ENCODE measurements at places on chromosomes 1 and 21. TPM values are rescaled to one million over a fixed set of nuclear protein-coding genes. Genes with fewer than 3 reads are reported as not detected.

ZMYM1 gene
- total RNA-seq, result 5.4 TPM

AURKAIP1 gene
- 271 TPM for total RNA-seq

FCGR3B gene
- total RNA-seq, result 1.8 TPM

TMCC2 gene
- total RNA-seq, result 1.3 TPM

GJA9 gene
- not detected for total RNA-seq

LCE4A gene
- total RNA-seq, result not detected

SMCP gene
- total RNA-seq, result not detected

ADAMTS5 gene
- 4.0 TPM for total RNA-seq

DNASE2B gene
- not detected for total RNA-seq

ZNF326 gene
- 16.3 TPM for total RNA-seq

AIDA gene
- 46.9 TPM for total RNA-seq

OR10J1 gene
- not detected for total RNA-seq

ADAM30 gene
- not detected for total RNA-seq

TNNT2 gene
- total RNA-seq, result 9,128 TPM

MCOLN2 gene
- total RNA-seq, result 0.27 TPM

PLEKHN1 gene
- not detected for total RNA-seq

STUM gene
- 1.2 TPM for total RNA-seq

SERPINC1 gene
- 0.51 TPM for total RNA-seq

TEDDM1 gene
- total RNA-seq, result not detected

MYCL gene
- total RNA-seq, result 1.2 TPM

UBE2U gene
- total RNA-seq, result 1.2 TPM

CCNL2 gene
- total RNA-seq, result 45.7 TPM

CDA gene
- total RNA-seq, result 3.5 TPM

EXTL1 gene
- 11.9 TPM for total RNA-seq

TNN gene
- 0.08 TPM for total RNA-seq

HAPLN2 gene
- total RNA-seq, result 1.6 TPM

PRRX1 gene
- total RNA-seq, result 35.8 TPM

AJAP1 gene
- 0.05 TPM for total RNA-seq

TMPRSS3 gene
- not detected for total RNA-seq

ITLN2 gene
- not detected for total RNA-seq

GSTM3 gene
- total RNA-seq, result 112 TPM

ASAP3 gene
- total RNA-seq, result 44.6 TPM

NOS1AP gene
- total RNA-seq, result 4.6 TPM

GSTM1 gene
- not detected for total RNA-seq

SPRR2A gene
- not detected for total RNA-seq

SPRR2F gene
- not detected for total RNA-seq

SSX2IP gene
- total RNA-seq, result 10.0 TPM

RGS8 gene
- total RNA-seq, result not detected

OR6N1 gene
- not detected for total RNA-seq

PTTG1IP gene
- total RNA-seq, result 133 TPM

CCDC30 gene
- 1.5 TPM for total RNA-seq

LAMC2 gene
- 4.0 TPM for total RNA-seq

CACNA1S gene
- not detected for total RNA-seq

TPTE gene
- total RNA-seq, result not detected

NHLH1 gene
- not detected for total RNA-seq

SYTL1 gene
- 0.43 TPM for total RNA-seq

TACSTD2 gene
- not detected for total RNA-seq
